ENCODE measurements at places on chromosomes 4 and X.

- DNase-seq, result peak; percentile 21
Observed at GRCh38 chrX:154136627-154137161, 7.3 kb upstream of the OPN1LW start.

- DNase-seq, result no peak
Observed at GRCh38 chrX:67295924-67296323, 247.9 kb upstream of the AR start.

DNA sequence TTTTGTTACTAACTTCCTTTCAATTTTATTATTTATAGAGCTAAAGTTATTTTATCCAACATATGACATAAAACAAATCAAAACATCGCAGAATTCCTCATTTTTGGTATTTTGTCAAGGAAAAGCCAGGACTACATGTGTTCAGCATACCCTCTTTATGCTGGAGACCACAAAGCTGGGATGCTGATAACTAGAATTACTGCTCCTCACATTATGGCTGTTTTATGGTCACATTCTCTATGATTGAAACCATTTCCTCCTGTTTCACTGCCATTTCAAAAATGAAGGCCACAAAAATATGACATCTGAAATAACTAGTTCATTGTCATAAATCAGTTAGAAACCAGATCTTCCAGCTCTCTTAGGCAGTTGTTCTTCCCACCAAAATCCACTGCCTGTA, 41.7 kb downstream of the KLHL34 start:
- no peak for DNase-seq

DNA sequence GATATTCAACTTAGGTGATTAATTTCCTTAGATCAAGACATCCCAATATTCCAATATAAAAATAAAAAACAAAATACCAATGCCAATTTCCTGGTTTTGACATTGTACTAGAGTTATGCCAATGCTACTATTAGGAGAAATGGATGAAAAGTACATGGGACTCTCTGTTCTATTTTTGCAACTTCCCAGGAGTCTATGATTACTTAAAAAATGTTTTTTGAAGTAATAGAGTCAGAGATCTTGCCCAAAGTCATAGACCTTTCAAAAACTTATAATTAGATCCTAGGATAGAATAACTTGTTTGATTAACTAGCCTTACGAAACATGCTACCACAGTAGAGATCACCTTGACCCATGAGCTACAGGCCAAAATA, 73.6 kb upstream of the MAOA start:
- DNase-seq, result no peak

DNA sequence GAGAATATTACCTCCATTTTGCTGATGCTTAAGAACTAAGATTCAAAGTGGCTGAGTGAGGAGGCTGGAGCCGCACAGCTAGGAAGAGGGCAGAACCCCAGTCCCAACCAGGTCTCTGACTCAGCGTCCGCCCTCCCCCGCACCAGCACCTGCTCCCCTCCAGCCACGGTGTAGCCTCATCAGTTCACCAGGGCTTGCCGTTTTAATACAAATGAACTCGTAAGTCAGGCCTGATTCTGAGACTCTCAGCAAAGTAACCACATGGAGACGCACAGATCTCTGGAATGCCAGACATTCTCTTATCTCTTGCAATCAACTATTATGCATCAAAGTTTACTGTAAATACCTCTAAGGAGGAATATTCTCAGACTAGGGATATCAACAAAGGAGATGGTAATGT, 52.4 kb downstream of the ENPP6 start:
- DNase-seq, result no peak

DNA sequence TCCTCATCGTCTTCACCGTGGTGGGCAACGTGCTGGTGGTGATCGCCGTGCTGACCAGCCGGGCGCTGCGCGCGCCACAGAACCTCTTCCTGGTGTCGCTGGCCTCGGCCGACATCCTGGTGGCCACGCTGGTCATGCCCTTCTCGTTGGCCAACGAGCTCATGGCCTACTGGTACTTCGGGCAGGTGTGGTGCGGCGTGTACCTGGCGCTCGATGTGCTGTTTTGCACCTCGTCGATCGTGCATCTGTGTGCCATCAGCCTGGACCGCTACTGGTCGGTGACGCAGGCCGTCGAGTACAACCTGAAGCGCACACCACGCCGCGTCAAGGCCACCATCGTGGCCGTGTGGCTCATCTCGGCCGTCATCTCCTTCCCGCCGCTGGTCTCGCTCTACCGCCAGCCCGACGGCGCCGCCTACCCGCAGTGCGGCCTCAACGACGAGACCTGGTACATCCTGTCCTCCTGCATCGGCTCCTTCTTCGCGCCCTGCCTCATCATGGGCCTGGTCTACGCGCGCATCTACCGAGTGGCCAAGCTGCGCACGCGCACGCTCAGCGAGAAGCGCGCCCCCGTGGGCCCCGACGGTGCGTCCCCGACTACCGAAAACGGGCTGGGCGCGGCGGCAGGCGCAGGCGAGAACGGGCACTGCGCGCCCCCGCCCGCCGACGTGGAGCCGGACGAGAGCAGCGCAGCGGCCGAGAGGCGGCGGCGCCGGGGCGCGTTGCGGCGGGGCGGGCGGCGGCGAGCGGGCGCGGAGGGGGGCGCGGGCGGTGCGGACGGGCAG, 792 bp downstream of the ADRA2C start:
- no peak for DNase-seq

DNA sequence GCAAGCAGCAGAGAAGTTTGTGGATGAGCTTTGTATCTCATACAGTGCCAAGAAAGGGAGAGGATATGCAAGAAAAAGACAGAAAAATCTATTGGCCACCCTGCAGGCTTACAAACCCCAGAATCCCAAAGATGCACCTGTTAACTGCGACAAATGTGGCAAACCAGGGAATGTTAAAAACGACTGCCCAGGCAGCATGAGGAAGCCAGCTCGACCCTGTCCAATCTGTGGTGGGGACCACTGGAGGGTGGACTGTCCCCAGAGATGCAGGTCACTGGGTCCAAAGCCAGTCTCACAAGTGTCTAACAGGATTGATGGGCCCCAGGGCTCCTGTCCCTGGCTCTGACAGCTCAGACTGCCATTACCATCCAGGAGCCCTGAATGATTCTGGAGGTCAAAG, 12.9 kb upstream of the COL25A1 start:
- no peak for DNase-seq

- no peak for DNase-seq
Observed at GRCh38 chrX:42992199-42992943, 214.4 kb upstream of the PPP1R2C start.

DNA sequence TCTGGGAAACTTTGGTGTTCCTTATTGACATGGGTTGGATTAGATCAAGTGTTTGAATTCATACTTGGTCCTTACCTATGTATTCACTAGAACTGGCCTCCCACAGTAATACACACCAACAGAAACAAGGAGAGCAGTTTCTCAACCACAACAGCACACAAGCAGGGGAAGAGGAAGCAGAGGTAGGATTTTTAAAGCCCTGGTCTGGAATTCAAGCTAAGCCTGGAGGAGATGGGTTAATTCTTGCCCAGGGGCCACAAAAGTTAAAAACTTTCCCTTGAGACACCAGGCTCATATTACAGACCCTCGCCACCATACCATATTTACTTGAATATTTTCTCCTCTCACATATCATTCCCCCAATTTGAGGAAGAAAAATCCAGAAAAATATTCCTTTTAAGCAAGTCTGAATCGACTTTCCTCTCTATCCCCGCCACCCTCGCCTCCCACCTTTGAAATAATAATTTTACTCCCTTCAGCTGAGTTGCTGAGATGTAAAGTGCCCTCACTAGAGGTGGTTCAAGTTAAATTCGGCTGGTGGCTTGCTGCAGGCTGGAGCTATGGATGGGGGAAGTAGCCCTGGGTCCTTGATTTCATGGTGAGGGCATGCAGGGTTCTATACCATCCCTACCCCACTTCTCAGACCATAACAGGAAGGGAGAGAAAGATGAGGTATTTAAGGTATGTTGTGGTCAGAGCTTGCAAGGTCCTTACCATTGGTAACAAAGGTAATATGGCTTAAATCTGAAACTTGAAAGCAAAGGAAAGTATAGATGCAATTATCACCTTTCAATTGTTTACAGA, 440.2 kb downstream of the INPP4B start:
- DNase-seq, result peak; percentile 54

GRCh38 chr4:94304365-94304971, 38.2 kb downstream of the HPGDS start:
- no peak for DNase-seq

GRCh38 chr4:119525771-119526712, 102.6 kb downstream of the PDE5A start:
- DNase-seq, result no peak

DNA sequence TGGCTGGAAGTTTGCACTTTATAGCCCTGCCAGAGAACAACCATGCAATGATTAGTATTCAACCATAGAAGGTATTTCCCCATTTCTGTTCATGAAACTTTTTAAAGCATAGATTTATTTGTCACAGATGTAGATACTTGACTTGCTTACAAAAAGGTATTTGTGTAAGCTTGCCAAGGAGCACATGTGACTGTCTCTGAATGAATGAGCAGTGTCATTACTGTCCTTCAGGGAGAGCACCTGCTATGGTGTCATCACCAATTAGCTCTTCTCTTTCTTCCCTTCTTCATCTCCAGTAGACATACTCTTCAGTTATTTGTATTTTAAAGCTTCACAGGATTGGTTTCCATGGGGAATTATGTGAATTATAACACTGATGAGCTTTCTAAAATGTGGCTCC, 1064.7 kb upstream of the GRIA3 start:
- no peak for DNase-seq

DNA sequence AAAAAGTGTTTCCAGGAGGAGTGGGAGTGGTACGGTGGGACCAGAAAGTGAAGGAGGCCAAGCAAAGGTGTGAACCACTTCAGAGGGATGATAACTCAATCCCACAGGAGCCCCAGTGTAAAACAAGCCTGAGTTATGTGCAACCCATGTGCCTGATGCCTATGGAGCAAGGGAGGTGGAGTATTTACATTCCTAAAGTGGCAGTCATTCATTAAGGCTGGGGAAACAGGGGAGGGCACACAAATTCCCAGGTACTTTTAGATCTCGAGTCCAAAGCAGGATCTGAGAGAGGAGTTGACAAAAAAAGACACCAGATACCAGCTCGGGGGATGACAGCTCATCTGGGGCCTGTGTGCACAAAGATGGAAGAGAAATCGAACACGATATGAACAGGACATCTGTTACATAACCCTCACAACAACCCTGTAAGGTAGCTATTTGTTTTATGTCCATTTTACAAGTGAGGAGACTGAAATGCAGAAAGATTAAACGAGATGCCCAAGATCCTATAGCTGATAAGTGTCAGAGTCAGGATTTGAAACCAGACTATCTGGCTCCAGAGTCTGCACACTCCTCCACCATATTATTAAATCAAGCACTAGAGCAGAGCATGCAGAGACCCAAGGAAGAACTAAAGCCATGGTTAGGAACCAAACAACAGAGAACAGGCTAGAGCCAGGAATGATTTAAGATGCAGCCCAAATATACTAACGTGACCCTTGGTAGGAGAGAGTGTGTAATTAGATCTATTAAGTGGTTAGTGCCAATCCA, 91.9 kb upstream of the MAPK10 start:
- peak; percentile 3 for DNase-seq

GRCh38 chrX:115895678-115896329, 274.7 kb upstream of the AGTR2 start:
- DNase-seq, result no peak

DNA sequence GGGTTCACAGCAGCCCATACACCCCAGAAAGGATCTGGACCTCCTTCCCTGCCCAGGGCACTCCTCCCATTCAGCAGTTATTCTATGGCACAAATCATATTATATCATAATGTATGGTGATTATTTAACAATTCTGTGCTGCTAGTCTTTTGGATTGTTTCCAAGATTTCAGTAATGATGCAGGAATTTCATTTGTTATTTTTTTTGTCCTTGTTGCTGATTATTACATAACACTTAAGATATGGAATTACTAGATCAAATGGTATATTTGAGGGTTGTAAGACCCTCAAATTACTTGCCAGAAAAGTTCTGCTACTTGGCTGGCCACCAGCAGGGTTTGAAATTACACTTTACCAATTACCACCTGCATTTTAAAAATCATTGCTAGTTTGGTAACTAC, 36.4 kb downstream of the QDPR start:
- no peak for DNase-seq

- no peak for DNase-seq
Observed at GRCh38 chr4:116489739-116490138, 595.6 kb downstream of the TRAM1L1 start.

GRCh38 chr4:8939840-8940742, 68.5 kb upstream of the HMX1 start:
- DNase-seq, result no peak

DNA sequence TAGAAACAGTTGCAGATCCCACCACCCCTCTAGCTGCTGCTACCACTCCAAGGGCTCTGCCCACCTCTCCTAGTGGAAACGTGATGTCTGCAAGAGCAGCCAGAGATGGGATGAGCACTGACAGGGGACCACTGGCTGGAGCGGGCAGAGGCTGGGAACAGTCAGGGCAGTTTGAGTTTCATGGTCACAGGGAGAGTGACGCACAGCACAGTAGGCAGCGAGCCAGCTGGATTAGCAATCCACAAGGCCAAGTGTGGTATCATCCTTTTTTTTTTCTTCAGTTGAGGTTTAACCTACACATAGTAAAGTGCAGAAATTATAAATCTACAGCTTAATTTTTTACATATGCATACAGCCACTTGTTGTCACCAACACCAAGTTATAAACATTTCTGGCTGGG, 6.4 kb upstream of the SCML2 start:
- no peak for DNase-seq

DNA sequence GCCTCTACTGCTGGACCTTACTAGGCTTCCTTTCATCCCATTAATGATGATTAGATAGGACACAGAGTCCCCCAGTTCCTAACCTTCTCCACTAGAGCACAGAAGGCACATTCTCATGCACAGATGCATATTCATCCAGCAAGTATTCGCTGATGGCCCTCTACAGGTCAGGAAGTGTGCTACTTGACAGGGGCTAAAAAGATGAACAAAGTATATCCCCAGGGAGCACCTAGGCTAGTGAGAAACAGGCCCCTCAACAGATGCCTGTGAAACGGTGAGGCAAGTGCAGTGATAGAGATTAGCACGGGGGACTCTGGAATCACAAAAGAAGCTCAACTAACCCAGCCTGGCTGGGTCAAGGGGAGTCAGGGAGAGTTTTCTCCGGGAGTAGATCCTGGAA, 95.8 kb downstream of the MGST2 start:
- DNase-seq, result peak; percentile 30

DNA sequence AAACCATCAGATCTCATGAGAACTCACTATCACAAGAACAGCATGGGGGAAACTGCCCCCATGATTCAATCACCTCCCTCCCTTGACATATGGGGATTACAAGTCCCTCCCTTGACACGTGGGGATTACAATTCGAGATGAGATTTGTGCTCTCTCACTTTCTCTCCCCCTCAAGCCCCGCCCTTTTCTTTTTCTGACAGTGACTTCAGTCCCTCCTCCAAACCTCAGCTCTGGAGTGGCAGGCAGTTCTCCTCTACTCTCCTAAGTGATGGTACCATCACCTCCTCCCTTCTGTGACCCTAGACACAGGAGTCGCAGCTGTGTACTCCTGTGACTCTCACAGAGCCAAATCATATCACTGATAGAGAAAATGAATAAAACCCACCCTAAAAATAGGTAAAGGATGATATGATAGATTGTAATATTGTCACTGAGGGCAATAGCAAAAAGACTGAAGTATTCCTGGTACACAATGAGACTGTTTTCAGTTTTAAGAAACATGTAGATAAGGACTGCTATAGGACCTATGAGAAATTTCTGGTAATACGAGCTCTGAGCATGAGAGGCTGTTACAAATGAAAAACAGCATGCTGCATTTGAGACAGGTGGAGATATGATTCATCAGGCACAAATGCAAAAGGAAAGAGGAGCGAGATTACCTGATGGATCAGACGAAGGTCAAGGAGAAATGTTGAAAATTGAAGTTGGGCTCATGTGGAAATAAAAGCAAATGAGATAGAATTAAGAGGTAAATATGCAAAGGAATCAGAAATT, 101.2 kb upstream of the CBLL2 start:
- no peak for DNase-seq

GRCh38 chr4:154616731-154617130, 4.3 kb upstream of the FGG start:
- no peak for DNase-seq
